AML-193 (cell line): ENCODE measurements at places on chromosomes 3 and 15.

- no peak for DNase-seq
Observed at GRCh38 chr15:55789066-55789660, 46.2 kb upstream of the PRTG start.

DNA sequence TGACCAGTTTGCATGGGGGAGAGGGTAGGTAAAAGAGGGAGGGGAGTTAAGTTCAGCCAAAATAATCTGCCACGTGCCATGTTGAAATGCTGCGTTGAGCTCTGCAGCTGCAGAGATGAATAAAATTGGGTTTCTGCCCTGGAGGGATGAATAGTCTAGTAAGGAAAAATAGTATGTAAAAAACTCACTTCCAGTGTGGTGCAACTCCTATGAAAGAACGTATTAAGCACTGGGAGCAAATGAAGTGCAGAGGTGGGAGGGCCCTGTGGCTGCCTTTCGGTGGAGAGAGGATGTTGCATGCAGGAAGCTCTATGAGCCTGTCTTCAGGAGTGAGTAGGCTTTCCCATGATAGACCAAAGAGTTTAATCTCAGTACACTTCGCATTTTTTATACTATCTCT lies 8.6 kb downstream of the CEP63 start:
- DNase-seq = peak; percentile 19

- no peak for DNase-seq
Observed at GRCh38 chr3:44827196-44827595, 34.5 kb upstream of the TMEM42 start.

DNA sequence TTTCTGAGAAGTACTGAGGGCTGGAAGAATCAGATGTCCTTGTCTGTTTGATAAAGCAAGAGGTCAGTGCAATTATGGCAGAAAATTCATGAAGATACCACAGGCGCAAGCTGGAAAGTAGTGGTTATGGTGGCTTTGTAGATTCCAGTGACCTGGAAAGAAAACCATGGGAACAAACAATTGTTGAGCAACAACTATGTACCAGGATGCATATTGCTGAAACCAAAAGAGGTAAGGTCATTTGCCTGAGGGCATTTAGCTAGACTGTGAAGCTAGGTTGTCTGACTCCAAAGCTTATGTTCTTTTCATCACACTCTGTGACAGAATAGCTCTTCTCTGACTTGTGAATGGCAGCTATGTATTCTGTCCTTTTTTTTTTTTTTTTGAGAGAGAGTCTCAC lies 74.0 kb downstream of the B3GALNT1 start:
- no peak for DNase-seq

DNA sequence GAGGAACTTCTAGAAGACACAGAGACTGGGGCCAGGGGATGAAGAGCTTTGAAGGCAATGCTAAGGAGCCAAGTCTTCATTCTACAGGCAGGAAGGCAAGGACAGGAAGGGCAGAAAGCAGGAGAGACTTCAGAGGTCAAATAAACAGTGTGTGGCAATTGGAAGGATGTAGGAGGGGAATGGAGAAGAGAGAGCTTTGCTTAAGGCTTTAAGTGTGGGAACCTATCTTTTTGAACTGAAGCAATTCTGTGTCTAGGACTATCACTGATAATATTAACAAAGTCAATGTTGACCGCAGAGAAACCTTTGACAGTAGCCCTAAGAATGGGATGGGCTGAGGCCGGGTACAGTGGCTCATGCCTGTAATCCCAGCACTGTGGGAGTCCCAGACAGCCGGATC lies 325.0 kb downstream of the FOXP1 start:
- no peak for DNase-seq

- peak; percentile 52 for DNase-seq
Observed at GRCh38 chr3:182979674-182980191, 605 bp downstream of the DCUN1D1 start.

DNA sequence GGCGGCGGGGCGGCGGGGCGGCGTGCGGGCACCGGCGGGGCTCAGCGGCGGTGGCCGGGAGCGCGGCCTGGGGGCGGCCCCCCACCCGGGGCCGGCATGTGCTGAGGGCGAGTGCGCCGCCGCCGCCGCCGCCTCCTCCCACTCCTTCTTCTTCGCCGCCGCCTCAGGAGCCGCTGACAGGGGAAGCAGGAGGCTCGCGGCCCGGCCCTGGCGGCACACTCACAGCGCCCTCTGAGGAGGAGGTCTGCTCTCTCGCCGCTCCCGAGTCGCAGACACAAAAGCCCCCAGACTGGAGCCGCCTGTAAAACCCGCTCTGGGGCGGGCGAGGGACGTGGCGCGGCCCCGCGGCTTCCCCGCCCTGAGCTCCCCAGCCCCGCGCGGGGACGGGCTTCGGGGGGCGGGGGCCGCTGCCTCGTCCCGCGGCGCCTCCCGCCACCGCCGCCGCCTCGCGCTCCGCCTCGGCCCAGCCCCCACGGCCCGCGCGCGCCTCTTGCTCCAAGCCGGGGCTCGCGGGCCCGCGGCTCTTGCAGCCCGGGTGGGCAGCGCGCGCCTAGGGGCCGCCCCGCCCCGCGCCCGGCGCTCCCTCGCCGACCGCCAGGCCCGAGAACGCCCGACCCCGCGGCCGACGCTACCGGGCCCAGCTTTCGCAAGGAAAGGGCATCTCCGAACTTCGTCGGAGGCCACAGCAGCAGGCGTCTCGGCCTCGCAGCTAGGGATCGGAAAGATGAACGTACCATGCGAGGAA lies at the start of gene PYGO1:
PYGO1 (minus strand) TSS at position 276 of the 745 bp plus-strand sequence. CDS start 462 bp downstream, outside the sequence.
- DNase-seq = no peak

GRCh38 chr3:194379651-194380050 lies 10.1 kb upstream of the LRRC15 start:
- no peak for DNase-seq

- DNase-seq = peak; percentile 94
Observed at GRCh38 chr15:85554852-85555521, 174.6 kb downstream of the AKAP13 start.

DNA sequence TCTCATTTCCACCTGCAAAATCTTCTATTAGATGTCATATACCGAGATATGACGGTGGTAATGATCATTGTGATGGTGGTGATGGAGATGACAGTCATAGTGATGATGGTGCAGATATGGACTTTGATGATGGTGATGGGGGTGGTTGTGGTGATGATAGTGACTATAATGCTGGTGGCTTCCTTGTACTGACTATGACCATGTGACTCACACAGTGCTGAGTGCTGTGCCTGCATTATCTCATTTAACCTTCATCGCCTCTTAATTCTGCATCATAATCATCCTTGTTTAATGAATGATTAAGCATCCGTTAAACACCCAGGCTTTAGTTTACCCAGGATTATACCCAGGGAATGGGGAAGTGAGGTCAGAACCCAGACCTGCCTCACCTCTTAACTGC lies 331.7 kb downstream of the FEZF2 start:
- no peak for DNase-seq

DNA sequence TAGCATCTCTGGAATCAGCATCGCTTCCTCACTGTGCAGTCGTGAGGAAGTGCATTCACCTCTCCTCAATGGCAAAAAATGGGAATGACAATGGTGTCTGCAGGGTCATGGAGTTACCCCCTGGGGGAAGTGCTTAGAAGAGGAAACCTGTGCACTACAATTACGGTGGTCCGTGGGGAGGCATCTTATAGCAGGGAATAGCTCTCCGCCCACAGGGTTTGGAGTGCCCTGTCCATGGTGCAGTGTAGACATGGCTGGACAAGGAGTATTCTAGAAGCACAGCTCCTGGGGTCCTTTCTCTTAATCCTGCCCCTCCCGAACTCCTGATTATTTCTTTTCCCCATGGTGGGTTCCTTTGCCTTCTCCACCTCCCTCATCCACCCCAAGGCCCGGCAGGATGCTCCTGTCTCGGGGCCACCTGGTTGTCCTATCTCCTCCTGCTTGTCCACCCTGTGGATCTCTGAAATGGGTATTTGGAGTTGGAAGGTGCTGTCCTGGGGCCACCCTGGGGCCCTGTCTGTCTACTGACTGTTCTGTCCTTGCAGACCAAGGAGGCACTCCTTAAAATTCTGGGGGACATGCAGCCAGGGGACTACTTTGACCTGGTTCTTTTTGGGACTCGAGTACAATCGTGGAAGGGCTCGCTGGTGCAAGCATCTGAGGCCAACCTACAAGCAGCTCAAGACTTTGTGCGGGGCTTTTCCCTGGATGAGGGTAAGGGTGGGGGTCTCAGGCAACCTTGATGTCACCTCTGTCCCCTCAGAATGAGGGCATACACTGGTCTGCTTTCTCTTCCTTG lies 5.2 kb downstream of the ITIH1 start:
- DNase-seq = no peak

- DNase-seq = no peak
Observed at GRCh38 chr3:79063624-79064023, 704.2 kb downstream of the ROBO1 start.

GRCh38 chr3:72678867-72679266 lies 169.4 kb downstream of the SHQ1 start:
- no peak for DNase-seq

DNA sequence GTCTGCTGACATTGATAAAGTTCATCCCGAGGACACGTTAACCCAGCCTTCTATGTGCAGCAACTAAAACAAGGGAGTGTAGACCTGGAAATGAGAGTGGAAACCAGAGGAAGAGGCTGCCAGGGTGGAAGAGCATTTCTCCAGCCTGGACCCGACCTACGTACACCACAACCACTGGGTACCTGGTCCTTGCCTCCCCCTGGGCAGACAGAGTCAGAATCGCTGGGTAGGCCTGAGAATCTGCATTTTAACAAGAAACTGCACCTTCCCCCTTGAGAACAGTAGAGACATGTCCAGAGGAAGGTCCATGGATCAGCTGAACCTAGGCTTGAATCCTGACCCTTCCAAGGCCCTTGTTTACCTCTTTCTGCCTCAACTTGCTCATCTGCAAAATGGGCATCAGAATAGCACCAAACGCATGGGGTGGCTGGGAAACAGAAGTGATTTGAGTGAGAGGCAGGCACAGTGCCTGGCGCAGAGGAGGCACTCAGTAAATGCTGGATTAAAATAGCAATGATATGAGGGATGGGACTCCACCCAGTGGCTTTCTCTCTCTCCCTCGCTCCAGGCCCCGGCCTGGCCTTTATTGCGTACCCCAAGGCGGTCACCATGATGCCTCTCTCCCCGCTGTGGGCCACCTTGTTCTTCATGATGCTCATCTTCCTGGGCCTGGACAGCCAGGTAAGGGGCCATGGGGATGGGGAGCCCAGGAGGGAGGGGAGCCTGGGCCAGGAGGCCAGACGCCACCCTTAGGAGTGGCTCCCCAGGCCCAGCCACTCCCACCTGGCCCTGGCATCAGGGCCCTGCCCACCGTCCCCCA lies 66.9 kb upstream of the SLC6A1 start:
- no peak for DNase-seq

DNA sequence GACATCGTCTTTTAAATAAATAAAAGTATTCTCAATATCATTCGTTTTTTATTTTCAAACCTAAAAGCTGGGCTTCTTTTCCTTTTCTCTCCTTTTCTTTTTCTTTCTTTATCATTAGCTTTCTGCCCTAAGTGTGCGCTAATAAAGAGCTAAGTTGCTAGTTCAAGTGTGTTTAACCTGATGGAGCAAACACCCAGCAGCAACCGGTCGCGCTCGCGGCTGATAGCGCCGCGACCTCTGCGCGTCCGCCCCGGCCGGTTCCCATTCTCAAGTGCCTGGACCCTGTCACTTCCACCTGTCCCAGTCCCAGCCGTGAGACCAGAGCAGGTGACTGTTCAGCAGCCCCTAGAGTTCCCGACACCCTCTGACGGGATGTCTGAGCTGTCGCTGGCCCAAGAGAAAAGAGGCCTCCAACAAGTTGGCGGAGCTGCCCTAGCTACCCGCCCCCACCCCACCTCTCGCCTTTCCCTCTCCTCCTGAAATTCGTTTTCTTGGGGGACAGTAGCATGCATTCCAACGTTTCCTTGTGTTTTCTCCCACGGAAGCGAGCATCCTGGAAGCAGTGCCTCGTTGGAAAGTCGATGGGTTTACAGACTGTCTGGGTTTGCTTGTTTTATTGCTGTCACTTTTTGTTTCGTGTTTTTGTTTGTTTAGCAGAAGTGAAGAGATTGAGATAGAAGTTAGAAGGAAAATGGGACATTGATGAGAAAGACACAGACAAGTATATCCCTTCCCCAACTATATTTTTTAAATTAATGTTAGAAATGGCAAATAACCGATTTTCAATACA lies 3.1 kb upstream of the MECOM start:
- no peak for DNase-seq

GRCh38 chr3:70557976-70558375 lies 245.5 kb upstream of the MDFIC2 start:
- no peak for DNase-seq

DNA sequence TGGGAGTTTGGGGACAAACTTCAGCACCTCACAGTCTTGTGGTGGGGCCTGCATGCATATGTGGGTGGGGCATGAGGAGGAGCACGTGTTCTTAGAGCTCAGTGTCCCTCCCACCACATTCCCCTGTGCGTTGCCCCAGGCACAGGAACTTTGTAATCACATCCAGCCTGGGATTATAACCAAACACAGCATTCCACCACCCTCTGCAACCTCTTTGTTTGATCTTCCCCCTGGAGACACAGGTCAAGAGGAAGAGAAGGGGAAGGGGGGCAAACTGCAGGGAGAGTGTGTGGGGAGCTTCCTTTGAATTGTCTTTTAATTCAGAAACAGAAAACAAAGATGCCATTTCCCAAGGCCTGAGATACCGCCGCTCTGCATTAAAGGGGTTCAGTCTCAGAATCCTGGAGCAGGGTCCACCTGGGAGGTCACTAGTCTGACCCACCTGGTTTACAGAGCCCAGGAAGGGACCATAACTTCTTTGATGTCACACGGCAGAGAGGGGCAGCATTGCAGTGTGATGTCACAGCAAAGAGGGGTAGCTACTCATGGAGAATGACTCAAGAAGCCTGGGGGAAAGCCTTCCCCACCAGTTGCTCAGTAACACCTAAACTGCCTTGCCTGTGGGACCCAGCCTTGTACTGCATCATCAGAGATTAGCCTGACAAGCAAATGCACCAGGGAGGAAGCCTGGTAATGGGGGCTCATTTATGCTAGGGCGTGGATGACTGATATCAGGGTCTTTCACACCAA lies 106.3 kb upstream of the RNU6-1 start:
- no peak for DNase-seq

DNA sequence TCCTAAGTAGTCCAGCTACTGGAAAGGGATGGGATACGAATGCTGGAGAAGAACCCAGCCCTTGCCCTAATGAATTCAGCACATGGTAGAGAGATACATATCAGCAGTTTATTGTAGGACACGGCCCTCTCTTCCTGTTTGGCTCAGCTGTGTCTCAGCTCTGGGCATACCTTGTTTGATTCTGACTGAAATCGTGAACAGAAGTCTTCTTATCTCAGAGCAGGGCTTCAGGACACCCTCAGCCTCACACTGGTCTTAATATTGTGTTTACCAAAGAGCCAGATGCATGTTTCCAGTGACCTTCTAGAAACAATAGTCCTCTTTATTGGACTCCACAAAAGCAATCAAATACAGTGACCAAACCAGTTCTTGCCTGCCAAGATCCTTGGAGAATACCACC lies 54.7 kb downstream of the FAM174B start:
- no peak for DNase-seq

DNA sequence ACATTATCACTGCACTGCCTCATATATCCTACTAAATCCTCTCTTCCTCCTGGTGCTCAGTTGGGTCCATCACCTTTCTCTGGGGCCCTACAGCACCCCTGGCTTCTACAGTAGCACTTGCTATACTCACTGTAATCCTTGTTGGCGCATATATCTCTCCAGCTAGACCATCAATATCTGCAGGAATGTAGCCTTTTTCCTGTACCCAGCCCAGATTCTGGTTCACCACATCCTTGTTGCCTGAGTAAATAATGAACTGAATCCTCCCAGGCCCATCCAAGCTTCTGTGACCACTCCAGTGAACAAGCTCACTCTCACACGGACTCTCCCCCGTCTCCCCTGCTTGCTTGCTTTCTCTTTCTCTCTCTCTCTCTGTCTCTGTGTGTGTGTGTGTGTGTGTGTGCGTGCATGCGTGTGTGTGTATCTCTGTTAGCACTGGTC lies 62.5 kb upstream of the LIPC start:
- DNase-seq = no peak

- no peak for DNase-seq
Observed at GRCh38 chr15:58748852-58749531, 515 bp downstream of the ADAM10 start.
